ENCODE measurements at places on chromosomes 12 and 14. TPM values are rescaled to one million over a fixed set of nuclear protein-coding genes. Genes with fewer than 3 reads are reported as not detected.

The ANO2 gene
- not detected for total RNA-seq

The TPH2 gene
- total RNA-seq, result not detected

The ALDH1L2 gene
- total RNA-seq, result 3.1 TPM

The KITLG gene
- total RNA-seq, result 11.9 TPM

The PLEK2 gene
- total RNA-seq, result 28.3 TPM

The C14orf180 gene
- total RNA-seq, result not detected

The PTCSC3 gene
- not detected for total RNA-seq

The TMEM229B gene
- 0.22 TPM for total RNA-seq

The SELPLG gene
- total RNA-seq, result 0.95 TPM

The DENND5B gene
- total RNA-seq, result 15.8 TPM

The SERPINA12 gene
- total RNA-seq, result not detected
